ENCODE measurements at places on chromosomes 12 and 14.

- DNase-seq, result no peak
Observed at GRCh38 chr12:94620621-94621020, 29.7 kb downstream of the TMCC3 start.

- DNase-seq, result no peak
Observed at GRCh38 chr12:20257311-20257710, 111.0 kb upstream of the PDE3A start.

DNA sequence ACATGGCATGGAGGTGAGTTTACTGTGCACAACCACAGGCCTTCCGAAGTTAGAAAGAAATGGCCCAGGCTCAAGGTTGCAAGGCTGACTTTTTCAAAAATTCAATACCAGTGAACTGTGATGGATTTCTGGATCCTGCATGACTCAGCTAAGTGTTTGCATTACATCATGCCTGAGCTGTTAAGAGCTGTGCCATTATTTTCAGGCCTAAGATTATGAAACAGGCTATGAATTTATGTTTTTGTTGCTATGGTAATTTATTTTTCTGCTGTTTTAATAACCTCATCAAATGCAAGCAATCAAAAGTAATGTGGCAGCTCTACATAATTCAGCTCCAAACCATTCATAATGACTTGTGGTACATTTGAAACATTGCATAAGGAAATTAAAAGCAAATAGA lies 457.7 kb upstream of the TMEM132C start:
- DNase-seq, result peak; percentile 11

DNA sequence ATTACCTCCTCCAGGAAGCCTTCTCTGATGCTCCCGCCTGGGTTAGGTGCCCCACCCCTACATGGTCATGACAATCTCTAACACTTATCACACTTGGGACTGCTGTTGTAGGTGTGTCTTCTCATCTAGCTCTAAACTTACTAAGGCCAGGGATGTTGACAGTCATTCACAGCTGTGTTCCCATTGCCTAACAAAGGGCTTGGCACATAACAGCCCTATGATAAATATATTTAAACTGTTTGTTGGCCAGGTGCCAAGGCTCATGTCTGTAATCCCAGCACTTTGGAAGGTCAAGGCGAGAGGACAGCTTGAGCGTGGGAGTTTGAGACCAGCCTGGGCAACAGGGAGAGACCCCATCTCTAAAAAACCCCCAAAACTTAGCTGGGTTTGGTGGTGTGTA lies 98.8 kb upstream of the RGS6 start:
- no peak for DNase-seq

DNA sequence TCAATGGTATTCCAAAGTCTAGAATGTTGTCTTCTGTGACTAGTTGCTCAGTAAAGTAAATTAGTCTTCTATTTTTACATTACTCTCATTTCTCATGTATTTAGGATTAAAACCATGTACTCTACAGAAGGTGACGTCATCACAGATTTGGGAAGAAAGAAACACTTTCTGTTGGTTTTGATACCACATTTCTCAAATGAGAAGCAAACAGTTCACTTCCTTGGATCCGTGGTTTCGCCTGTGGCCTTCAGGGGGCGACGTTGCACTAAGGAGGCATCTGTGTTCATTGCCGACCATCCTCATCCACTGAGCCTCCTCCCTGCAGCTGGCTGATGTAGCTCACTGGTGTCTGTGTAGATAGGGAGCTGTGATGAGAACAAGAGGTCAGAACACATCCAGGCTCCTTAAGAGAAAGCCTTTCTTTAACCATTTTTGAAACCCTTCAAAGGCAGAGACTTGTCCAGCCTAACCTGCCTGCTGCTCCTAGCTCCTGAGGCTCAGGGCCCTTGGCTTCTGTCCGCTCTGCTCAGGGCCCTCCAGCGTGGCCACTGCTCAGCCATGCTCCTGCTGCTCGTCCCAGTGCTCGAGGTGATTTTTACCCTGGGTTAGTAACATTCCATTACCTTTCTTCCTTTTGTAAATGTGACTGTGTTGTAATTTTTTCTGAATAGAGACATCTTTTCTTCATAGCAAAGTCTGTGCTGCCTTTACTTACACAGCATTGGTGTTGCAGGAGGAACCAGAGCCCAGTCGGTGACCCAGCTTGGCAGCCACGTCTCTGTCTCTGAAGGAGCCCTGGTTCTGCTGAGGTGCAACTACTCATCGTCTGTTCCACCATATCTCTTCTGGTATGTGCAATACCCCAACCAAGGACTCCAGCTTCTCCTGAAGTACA lies 220.6 kb upstream of the OR4E1 start:
- no peak for DNase-seq

DNA sequence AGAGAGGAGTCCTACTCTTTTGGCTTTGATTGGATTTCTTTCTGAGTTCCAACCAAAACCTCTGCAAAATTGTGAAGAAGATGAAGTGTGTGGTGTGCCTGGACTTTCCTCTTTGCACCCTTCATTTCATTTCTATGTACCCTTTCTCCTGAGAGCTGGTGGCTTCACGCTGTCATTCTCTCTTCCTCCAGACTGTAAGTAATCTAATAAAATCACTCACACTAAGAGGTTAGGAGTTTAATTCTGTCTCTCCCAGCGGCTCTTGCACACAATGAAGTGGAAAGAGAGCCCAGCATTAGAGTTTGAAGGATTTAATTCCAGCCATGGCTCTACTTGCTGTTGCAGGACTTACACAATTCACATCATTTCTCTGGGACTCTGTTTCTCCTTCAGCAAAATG lies 37.8 kb upstream of the CRADD start:
- DNase-seq, result no peak

DNA sequence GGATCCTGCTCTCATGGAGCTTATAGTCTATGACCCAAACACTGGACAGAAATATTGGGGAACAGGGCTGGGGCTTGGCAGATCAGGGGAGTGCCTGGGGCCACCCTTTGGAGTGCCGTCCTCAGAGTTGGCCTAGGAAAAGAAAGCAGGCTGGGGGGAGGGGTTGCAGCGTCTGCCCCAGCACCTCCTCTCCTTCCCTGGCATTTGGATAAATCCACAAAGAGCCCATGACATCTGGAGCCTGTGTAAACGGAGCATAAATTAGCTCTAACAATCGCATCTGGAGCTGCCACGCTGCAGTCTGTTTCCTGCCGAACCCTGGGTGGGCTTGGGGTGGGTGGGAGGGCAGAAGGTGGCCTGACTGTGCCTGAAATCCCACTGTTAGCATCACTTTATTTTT lies 63.8 kb downstream of the MVK start:
- no peak for DNase-seq

DNA sequence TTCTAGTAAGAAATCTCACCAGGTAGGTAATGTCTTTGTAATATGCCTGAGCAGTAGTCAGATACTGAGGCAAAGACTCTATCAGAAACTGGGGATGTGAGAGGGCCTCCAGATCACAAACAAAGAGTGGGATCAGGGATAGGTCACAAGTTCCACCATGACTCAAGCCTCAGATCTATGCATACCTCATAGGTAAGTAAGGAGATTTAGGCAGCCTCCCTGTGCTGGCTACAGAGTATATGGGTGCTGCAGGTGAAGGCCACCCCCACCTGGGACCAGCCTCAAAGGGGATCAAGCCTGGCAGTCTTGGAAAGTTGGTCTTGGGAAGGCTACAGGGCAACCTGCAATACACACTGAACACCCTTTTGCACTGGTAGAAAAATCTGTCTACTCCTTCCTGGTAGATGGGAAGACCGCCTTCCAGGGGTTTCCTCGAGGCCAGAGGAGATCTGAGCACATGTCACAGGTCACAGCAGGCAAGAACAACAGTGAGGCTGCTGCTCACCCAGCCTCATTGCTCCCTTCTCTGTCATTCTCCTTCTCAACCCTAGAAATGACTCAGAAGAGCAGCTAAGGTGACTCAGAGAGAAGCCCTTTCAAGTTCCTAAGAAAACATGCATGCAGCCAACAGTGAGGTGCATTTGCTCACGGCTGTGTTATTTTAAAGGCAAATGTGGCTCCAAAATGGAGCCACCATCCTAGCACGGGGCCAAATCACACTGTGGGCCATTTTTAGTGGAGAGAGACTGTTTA lies 143.4 kb upstream of the CDKN3 start:
- DNase-seq, result peak; percentile 97

DNA sequence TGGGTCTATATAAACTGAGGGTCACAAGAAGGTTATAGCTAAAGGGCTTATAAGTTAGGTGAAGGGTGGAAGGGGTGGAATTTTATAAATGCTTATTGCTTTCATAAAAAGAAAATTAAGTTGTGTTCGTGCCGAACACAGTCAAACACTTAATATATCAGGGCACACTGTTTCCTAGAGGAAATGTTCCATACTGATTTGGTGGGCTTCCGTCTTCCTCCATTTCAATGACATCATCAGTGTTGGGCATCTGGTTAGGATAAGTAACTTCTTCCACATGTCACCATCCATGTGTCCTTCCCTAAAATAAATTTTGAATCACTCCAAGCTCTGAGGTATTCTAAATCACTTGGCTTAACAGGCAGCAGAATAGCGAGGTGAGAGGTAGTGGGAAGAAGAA lies 466.4 kb downstream of the MED13L start:
- DNase-seq, result no peak

- DNase-seq, result no peak
Observed at GRCh38 chr14:104467236-104467635, 112.3 kb upstream of the C14orf180 start.

DNA sequence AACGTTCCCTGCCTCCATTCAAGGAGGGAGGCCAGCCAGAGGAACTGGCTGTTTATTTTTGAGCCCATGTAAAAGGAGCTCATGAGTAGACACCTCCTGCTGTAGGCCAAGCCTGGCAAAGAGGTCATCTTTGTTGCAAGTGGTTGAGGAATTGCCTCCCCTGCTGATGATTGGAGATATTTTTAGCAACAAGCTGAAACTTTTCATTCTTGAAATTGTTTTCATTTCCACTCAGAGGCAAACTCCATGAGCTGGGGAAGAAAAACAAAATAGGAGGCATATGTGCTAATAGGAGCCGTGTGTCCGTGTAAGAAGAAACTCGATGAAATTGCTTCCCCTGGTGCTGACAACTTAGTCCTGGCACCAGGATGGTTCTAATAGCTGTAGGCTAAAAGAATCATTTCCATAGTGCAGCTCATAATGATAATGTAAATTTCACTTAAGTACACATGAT lies 440.1 kb upstream of the FAR2 start:
- DNase-seq, result peak; percentile 7

DNA sequence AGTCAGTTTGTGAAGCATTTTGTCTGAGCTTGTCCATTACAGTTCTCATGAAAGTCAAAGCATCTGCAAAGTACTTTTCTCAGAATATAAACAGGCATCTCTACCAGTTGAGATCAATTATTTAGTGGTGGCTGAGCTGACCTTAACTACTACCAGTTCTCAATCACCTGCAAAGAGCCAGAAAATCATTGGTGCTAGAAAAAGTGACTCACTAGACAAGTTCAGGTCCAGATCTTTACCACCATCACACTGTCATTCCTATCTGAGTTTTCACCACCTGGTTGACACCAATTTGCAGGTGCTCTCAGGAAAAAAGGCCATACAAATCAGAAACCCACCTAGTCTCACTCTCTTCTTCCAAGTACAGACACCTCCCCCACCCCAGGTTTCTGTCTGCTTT lies 33.3 kb downstream of the ITPR2 start:
- peak; percentile 36 for DNase-seq

- DNase-seq, result peak; percentile 93
Observed at GRCh38 chr12:90896164-90896563, 58.8 kb downstream of the CCER1 start.
